Frontal cortex (tissue), 4 donors: ENCODE measurements at places on chromosomes 4 and X.

DNA sequence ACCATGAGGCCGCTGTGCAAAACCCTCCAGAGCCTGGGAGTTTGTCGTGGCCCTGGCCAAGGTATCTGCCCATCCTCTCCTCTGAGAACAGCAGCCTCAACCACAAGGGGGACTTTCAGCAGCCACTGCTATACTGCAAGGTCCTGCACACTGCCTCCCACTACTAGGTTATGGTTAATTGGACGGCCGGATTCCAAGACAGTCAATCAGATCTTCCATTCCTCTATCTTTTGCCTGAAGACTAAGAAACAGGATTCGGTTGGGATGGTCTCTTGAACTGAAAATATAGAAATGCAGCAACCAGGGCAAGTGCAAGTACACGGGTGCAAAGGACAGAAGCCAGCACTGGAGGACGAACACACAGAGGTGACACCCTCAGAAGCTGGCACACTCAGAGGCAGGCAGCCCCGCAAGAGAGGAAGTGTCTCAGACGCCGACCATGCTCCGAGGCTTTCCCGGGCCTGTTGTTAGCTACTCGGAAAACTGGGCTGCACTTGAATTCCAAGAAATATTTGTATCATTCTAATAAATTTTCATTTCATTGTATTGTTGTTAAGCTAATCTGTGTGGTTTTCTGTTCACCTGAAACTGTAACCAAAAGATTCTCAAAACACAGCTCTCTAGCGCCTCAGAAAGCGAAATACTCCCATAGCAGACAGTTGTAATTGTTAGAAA is 63.3 kb downstream of the AFAP1 start:
- no peak for DNase-seq

DNA sequence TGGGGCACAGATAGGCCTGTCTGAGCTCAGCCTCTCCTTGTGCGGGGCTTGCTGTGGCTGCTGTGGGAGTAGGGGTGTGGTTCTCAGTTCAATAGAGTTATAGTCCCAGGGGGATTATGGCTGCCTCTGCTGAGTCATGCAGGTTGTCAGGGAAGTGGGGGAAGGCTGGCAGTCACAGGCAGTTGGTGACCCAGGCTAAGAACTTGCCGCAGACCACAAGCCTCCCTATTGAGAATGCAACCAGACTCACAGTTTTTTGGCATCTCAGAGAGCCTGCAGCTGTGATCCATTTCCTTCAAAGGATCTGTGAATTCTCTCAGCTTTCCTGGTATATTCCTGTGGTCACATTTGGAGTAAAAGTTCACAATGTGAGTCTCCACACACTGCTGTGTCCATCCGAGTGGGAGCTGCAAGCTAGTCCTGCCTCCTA is 364.9 kb downstream of the ZNF674 start:
- no peak for DNase-seq

- DNase-seq: no peak
Measured at GRCh38 chr4:88957570-88957969, 99.4 kb downstream of the FAM13A start.

DNA sequence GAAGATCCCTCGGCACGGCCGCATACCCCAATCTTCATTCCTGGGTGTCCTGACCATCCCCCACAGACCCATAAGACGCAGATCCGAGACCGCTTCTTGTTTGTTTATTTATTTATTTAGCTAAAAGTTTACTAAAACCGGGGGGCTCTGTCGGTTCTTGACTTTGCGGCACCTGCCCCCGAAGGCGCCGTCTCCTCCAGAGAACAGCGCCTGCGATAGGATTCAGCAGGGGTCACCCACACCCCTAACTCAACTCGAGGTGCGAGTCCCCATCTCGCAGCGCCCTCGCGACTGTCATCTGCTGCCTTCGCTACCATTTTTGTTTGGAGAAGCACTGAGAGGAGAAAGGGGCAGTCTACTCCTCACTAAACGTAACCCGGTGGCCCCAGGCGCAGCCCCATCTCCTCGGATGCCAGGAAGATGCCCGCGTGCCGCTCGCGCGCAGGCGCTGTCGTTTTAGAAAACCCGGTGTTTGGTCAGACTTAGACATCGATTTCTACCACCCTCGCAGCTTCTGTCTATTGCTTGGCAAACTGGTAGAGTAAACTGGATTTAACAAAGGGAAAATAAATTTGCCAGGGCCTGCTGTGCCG is 18.9 kb upstream of the GPR101 start:
- DNase-seq: no peak

DNA sequence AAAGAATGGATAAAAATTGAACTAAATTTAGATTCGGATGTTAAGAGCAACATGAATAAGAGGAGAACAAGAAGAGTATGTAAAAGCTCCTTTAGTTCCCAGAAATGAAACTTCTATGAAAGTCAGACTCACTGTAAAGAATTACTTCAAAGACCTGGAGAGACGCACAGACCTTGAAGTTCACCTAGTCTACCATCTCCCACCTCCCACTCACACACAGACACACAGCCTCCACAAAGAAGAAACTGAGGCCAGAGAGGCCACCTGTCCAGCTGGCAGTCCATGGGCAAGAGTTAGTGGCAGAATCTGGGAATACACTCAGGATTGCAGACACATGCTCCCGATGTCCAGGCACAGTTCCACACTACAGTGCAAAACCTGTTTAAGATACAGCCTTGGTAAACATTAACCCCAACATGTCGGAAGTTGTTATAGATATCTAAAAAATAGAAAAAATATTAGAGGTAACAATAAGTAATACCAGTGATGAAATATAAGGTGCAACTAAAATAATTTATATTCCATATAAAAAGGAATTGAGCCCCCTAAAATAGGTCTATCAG is 288.8 kb downstream of the INPP4B start:
- no peak for DNase-seq

GRCh38 chr4:168859888-168860694 is 150.0 kb downstream of the CBR4 start:
- DNase-seq: no peak

GRCh38 chr4:86664959-86665358 is 70.8 kb downstream of the PTPN13 start:
- DNase-seq: no peak

DNA sequence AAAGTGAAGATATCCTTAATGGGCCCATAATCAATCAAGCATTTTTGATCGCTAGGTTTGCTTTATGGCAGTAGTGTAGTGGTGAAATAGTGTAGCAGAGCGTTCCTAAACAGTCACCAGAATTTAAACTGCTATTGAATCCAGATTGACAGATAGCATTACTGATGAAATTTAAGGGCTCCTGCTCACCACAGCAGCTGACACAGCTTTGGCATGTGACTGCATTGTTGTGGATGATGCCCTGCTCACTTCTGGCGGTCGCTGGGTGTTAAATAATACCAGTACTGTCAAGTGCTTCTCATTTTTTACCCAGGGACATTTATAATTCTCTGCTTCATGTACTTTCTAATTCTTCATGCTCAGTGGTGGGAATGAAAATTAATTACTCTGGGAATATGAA is 102.0 kb upstream of the ARHGAP24 start:
- DNase-seq: no peak

DNA sequence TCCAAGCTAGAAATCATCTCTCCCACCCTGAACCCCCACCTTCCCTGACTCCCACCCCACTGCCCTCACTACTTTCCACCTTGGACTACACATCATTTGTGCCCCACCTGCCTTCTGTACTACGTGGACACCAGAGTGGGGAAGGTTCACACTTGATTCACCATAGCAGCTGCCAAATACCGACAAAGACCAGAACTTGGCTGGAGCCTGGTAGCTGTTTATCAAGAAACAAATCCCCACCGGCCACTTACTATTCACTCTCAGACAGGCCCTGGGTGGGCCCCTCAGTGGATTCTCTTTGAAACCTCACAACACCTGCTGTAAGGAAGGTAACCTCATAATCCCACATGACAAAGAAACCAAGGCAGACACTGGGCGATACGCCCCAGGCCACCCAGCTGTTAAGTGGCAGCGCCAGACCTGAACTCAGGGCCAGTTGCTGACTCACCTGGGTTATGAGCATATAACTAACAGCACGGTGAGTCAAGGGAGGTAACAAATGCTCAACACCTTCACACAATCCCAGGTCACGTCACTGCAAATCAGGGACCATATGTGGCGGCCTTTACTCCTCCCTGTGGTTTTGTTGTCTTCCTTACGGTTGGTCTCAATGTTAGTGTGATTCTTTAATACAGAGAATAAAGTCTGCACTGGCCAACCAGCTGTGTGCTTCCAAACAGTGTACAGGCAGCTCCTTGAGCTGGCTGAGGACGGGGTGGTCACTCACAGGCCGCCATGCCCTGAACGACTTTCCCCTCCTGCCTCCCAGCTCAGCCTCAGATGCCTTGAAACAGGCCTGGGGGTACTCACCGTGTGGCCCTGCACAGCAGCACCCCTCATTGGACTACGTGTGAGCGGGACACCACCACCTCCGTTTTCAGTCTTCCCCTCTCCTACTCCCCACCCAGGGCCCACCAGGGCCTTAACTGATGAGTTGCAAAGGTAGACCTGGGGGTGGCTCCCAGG is 7.5 kb downstream of the WDR1 start:
- DNase-seq: no peak

- DNase-seq: no peak
Measured at GRCh38 chr4:95193391-95194224, 355.2 kb downstream of the UNC5C start.

DNA sequence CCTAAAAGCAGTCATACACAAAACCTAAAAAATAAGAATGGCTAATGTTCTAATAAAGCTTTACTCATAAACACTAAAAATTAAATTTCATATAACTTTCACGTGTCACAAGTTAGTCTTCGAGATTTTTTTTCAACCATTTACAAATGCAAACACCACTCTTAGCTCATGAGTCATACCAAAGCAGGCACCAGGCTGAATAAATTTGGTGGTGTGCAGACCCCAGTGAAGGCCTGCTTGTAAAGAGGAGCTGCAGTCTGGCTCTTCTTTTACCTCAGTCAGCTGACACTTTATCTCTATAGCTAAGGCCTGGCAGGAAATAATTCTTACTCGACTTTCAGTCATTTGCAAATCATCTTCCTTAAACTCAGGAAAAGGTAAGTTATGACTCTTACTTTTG is 37.4 kb downstream of the CLOCK start:
- DNase-seq: no peak

DNA sequence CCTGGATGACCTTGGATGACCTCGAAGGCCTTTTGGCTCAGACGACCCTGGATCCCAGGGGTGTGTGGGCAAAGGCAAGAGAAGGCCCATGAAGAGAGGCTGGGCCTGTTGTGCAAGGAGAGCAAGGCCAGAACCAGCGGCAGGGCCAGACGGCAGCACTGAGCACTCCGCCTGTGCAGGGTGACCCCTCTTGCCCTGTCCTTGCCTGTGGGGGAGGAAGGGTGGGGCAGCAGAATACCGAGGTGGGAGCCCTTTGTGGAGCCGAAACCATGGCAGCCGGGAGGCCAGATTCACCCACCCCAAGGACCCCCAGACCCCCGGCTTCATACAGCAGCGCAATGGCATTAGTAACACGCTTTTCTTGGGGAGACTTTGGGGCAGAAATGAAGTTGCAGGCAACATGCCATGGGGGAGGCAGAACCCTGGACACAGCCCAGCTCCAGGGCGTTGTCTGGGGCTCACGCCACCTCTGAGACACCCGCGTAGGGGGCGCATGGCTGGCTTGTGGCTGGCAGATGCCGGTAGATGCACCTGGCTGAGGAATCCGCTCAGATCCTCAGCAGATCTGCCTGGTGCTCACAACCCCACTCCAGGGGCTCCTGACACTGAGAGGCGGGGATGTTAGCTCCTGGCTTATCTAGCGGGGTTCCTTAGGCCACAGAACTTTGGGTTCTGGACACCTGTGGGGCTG is 114.5 kb downstream of the FAM53A start:
- DNase-seq: no peak

DNA sequence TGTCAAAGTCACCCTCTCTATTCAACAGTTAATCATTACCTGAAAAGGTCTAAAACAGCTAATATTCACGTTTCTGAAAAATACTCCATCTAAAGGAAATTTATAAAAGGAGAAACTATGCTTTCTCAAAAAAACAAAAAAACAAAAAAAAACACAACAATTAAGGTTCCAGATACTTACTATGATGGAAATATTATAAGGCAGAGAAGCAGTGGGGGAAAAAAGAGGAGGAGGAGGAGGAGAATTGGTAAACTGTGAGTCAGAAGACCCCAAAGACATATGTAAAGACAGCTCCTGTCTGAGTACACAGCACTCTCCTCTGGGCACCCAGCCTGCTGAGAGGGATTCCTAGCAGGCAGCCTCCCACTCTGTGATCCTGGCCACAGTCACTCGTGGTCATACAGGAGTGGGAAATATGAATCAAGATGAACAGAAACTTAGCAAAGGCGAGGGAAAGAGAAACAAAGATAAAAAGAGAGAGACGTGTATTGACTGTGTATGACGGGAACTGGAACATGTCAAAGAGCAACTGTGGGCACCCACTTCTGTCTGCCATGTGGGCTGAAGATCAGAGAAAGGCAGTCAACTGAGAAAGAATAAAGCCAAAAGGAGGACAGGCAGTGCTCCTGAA is 12.5 kb downstream of the KLHL15 start:
- no peak for DNase-seq

DNA sequence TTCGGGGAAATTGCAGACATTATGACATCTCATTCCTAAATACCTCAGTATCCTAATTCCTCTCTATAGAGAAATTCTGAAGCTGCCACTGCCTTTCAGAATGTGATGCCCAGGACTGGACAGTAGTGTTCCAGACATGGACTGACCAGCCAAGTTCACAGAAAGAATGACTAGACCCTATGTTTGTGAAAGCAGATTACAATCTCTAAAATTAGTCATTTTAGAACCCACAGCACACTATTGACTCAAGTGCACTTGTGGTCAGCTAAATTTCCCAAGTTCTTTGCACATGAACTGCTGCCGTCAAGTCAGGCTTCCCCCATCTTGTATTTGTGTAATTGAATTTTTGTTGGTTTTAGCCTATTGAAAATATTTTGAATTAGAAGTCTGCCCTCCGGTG is 81.0 kb upstream of the ESX1 start:
- DNase-seq: no peak

GRCh38 chr4:67236318-67236717 is 309.0 kb downstream of the CENPC start:
- DNase-seq: no peak

GRCh38 chr4:12242354-12242753 is 813.7 kb upstream of the HS3ST1 start:
- no peak for DNase-seq
